Uterus (tissue), 4 donors: ENCODE measurements at places on chromosomes 5 and 9. TPM values are rescaled to one million over a fixed set of nuclear protein-coding genes. Genes with fewer than 3 reads are reported as not detected.

GRCh38 chr5:14032918-14033317 is 88.4 kb upstream of the DNAH5 start:
- H3K27me3 ChIP-seq: no peaks in the 10 kb centered on the region
- H3K27ac ChIP-seq: no peak overlapping the region
- H3K36me3 ChIP-seq: no peaks in the 10 kb centered on the region
- no peaks in the 10 kb centered on the region for H3K4me1 ChIP-seq

The TXNDC8 gene
- total RNA-seq: not detected

The SHC3 gene
- total RNA-seq: 3.5 TPM

The NUDT2 gene
- total RNA-seq: 7.6 TPM

GRCh38 chr9:69771775-69772418 is 12.1 kb upstream of the PTAR1 start:
- no peaks in the 10 kb centered on the region for H3K4me1 ChIP-seq
- DNase-seq: no peak
- no peak overlapping the region for H3K27ac ChIP-seq

DNA sequence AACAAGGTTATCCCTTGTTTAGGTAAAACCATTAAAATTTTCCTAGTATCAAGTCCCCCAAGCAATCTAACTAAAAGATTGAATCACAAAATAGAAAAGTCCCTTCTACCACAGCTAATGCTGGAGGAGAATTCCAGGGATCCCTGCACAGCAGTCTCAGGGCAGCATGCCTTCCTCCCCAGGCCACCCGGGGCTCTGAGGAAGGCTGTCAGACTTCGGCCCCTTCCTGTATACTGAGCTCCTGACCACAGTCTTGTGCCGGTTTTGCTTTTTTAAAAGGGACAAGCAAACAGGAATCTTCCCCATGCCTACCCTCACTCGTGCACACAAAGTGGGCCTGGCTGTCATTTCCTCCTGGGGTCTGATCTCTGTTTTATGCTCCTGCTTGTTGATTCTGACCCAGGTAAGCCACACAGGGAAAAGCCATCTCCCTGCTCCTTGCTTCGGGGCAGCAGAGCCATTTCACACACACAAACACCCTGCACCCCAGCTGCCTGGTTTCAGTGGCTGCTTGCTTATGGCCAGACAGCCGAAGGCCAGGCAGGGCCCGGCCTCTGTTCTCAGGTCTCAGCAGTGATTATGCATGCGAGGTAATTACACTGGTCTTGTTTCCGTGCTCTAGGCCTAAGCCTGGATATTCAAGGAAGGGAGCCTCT is 211.9 kb downstream of the NXNL2 start:
- no peaks in the 10 kb centered on the region for H3K27me3 ChIP-seq
- H3K36me3 ChIP-seq: no peaks in the 10 kb centered on the region
- H3K4me3 ChIP-seq: no peak overlapping the region
- H3K4me1 ChIP-seq: peaks cover 4% of the 10 kb centered on the region
- H3K27ac ChIP-seq: peak overlapping the region; percentile 62

The IL4 gene
- not detected for total RNA-seq

The FAM163B gene
- not detected for total RNA-seq

GRCh38 chr5:74294231-74294705 is 346.3 kb downstream of the ENC1 start:
- H3K36me3 ChIP-seq: no peaks in the 10 kb centered on the region
- H3K27ac ChIP-seq: no peak overlapping the region
- H3K27me3 ChIP-seq: no peaks in the 10 kb centered on the region
- H3K4me3 ChIP-seq: no peak overlapping the region
- no peak for DNase-seq

- H3K4me1 ChIP-seq: no peaks in the 10 kb centered on the region
- DNase-seq: no peak
- no peaks in the 10 kb centered on the region for H3K36me3 ChIP-seq
Observed at GRCh38 chr5:8340739-8341344, 471.9 kb downstream of the MTRR start.

- no peak overlapping the region for H3K27ac ChIP-seq
- H3K36me3 ChIP-seq: no peaks in the 10 kb centered on the region
- no peak overlapping the region for H3K4me3 ChIP-seq
- H3K27me3 ChIP-seq: no peaks in the 10 kb centered on the region
- no peak for DNase-seq
Observed at GRCh38 chr5:66864240-66864884, 268.2 kb downstream of the MAST4 start.

GRCh38 chr9:70046274-70047070 is 2.8 kb downstream of the MAMDC2 start:
- H3K4me3 ChIP-seq: peak overlapping the region; percentile 95
- no peak for DNase-seq
- H3K27me3 ChIP-seq: no peaks in the 10 kb centered on the region
- H3K36me3 ChIP-seq: no peaks in the 10 kb centered on the region

DNA sequence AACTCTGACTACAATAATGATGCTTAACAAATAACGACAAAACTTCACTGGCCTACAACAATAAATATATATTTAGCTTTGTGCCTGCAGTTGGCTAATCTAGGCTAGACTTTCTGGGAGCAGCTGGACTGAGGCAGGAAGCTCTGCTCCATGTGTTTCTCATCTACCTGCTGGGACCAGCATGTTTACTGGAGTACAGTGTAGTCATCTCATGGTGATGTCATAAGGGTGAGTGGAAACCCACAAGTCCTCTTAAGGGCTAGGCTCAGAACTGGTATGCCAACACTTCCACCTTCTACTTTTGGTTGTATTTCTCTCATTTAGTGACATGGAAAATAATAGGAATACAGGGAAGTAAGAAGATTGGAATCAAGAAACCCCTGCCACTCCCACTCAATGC is 85.7 kb upstream of the NIPBL start:
- no peak for DNase-seq
- no peaks in the 10 kb centered on the region for H3K27me3 ChIP-seq
- H3K4me1 ChIP-seq: no peaks in the 10 kb centered on the region

The ANGPTL2 gene
- total RNA-seq: 10.2 TPM

DNA sequence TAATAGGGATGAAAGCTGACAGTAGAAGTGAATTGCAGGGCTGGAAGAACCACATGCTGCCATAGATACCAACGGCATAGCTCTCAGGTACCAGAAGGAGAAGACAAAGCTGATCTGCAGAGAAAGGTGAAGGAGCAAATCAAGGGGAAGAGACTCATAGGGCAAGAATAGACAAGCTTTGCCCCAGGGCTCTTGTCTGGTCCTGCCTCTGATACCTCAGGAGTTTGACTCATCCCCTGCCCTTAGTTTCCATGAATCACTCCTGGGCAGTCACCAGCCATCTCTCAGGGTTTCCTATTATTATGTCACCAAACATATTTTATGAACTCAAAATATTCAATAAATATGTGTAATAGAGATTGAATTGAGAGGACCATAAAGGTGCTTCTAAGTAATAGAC is 800.9 kb downstream of the DNAH5 start:
- H3K36me3 ChIP-seq: no peaks in the 10 kb centered on the region
- no peaks in the 10 kb centered on the region for H3K4me1 ChIP-seq
- no peak overlapping the region for H3K4me3 ChIP-seq
- no peaks in the 10 kb centered on the region for H3K27me3 ChIP-seq
- no peak for DNase-seq

DNA sequence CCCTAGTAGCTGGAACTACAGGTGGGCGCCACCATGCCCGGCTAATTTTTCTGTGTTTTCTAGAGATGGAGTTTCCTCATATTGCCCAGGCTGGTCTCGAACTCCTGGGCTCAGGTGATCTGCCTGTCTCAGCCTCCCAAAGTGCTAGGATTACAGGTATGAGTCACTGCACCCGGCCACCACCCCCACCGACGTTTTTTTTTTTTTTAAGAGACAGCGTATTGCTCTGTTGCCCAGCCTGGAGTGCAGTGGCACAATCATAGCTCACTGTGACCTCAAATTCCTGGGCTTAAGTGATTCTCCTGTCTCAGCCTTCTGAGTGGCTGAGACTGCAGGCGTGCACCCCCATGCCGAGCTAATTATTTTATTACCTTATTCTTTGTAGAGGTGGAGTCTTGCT is 38.2 kb downstream of the WDR70 start:
- no peaks in the 10 kb centered on the region for H3K4me1 ChIP-seq
- no peaks in the 10 kb centered on the region for H3K36me3 ChIP-seq
- H3K4me3 ChIP-seq: no peak overlapping the region
- no peaks in the 10 kb centered on the region for H3K27me3 ChIP-seq
- no peak overlapping the region for H3K27ac ChIP-seq
- DNase-seq: no peak

DNA sequence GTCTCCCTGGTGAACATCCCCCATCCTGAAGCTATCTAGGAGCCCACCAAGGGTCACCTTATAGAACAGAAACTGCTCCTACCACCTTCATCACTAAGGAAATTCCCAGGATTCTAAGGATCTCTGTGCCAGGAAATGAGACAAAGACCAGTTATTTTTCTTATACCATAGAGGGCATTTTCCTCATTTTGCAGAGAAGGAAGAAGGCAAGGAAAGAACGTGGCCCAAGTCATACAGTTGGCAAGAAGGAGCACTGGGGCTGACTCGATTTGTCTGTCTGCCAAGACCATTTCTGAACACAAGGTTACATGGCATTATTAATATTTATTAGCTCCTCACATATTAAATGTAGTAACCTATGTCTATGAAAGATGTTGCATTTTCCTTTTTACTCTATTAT is 49.6 kb upstream of the TNFSF15 start:
- H3K36me3 ChIP-seq: no peaks in the 10 kb centered on the region
- no peaks in the 10 kb centered on the region for H3K27me3 ChIP-seq
- no peak for DNase-seq
- H3K4me1 ChIP-seq: no peaks in the 10 kb centered on the region
- H3K27ac ChIP-seq: no peak overlapping the region

The CTXN3 gene
- total RNA-seq: not detected

The PCDHB7 gene
- 0.51 TPM for total RNA-seq

- no peaks in the 10 kb centered on the region for H3K36me3 ChIP-seq
Observed at GRCh38 chr5:88694023-88694679, 188.8 kb downstream of the MEF2C start.
